ENCODE measurements at places on chromosomes 2 and 18.

DNA sequence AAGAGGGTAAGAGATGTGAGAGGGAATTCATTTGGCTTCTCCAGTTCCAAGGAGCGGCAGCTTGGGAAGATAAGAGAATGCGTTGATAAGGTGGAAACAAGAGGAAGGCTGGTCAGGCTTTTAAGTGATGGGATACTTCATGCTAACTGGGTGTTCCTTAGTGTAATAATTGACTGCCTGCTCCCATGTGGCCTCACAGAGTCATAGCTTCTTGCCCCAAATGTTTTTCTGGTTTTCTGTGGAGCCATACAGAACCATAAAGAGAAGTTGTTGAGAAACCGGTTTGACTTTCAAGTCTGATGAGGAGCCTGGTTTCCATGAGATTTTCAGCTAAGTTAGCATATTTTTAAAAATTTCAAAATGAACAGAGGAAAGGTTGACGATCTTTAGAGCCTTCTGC lies 97.5 kb upstream of the ZFP36L2 start:
- DNase-seq, result no peak

DNA sequence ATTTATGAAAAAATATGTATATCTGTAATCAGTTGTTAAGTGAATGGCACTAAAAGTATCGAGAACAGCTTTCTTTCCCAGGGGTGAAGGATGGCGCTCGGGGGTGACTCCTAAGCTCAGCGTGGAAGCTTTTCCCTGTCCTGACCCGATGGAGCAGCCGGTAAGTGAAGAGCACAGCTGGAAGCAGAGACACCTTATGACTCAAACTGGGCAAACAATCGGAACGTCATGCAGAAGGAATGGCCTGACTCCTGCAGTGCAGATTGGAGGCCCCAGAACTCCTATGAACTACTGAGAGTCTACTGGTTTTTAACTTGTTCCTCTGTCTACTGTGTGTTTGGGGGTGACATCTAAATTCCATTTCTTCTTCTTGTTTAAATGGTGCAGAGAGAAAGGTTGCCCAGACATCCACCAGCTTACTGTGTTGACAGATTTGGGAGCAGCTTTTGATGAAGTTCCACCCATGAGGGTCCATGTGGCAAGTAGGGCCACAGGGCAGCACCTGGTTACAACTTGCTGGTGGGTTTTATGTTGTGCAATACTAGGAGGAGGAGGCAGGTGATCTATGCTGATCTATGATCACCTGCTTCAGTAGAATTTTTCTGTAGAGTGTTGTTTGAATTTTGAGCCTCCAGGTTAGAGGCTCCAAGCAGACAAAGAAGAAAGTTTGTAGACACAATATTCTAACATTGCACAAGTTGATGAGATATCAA lies 52.8 kb upstream of the TMEM182 start:
- peak; percentile 58 for DNase-seq

DNA sequence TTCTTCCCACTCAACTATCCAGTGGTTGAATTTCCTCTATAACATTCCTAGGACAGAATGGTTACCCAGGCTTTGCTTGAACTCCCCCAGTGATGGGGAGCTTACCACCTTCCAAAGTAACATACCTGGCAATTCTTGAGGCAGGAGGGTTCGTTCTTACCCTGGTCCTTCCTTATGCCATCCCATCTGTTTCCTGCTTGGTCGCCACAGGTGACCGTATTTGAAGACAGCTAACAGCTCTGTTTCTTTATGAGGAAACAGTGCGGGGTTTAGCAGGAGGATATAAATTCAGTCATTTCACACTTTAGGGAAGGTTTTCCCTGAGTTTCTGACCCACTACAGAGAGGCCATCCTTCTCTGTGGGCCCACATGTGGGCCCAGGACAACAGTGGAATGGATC lies 42.6 kb downstream of the FOSL2 start:
- no peak for DNase-seq

GRCh38 chr2:157443795-157444640 lies at the start of gene CYTIP:
TSS of gene CYTIP (minus strand) at chr2:157444089. CDS start at chr2:157444020, 69 bp downstream.
- no peak for DNase-seq

GRCh38 chr18:60279391-60279790 lies 93.2 kb downstream of the MC4R start:
- peak; percentile 5 for DNase-seq

DNA sequence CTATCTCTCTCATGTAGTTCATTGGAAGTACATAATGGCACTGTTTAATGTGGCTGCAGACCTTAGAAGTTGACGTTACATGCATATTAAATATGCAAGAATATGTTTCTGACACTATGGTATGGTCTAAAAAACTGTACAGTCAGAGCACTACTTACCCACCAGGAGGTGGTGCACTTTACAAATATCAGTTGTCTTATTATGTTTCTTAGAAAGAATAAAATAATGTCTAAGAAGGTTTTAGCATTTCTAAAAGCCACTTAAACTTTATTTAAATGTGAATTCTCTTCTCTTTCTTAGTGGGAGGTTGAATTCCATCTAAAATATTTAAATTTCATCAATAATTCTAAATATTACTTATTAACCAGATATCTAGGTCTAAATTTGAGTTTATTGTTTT lies 4.3 kb downstream of the TMEFF2 start:
- peak; percentile 62 for DNase-seq
